Immature natural killer cell (primary cell): ENCODE measurements at places on chromosomes 5 and 9. TPM values are rescaled to one million over a fixed set of nuclear protein-coding genes. Genes with fewer than 3 reads are reported as not detected.

C5orf52 gene
- not detected for polyA plus RNA-seq

NEURL1B gene
- not detected for polyA plus RNA-seq

- peaks cover 8% of the 10 kb centered on the region for H3K36me3 ChIP-seq
- no peak overlapping the region for H3K4me3 ChIP-seq
- no peak for DNase-seq
- peaks cover 63% of the 10 kb centered on the region for H3K4me1 ChIP-seq
- no peaks in the 10 kb centered on the region for H3K27me3 ChIP-seq
These were observed 37.8 kb downstream of the GOLPH3 start for GRCh38 chr5:32136342-32136741.

- peaks cover 5% of the 10 kb centered on the region for H3K27me3 ChIP-seq
- no peaks in the 10 kb centered on the region for H3K4me1 ChIP-seq
- DNase-seq, result no peak
- H3K36me3 ChIP-seq, result no peaks in the 10 kb centered on the region
- no peak overlapping the region for H3K4me3 ChIP-seq
- H3K27ac ChIP-seq, result no peak overlapping the region
These were observed 49.9 kb upstream of the GDNF start for GRCh38 chr5:37889612-37890317.

DNA sequence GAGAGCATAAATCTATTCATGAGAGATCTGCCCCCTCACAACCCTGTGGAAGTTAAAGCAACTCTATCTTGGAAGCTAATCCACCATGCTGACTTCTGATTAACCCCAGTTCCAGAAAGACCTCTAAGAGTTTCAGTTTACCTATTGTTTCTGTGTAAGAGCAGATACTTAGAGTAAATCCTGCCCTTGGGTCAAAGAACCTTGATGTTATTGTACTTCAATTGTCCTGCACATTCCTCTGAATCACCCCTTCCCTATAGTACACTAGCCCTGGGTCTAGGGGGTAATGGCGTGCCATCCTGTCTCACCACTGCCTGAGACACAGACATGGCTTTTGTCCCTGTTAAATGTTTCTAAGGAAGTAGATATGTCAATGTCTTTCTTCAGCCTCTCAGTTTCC lies 138.6 kb downstream of the CAAP1 start:
- no peak overlapping the region for H3K27ac ChIP-seq
- no peaks in the 10 kb centered on the region for H3K36me3 ChIP-seq
- no peak overlapping the region for H3K4me3 ChIP-seq
- no peaks in the 10 kb centered on the region for H3K27me3 ChIP-seq
